ENCODE measurements at places on chromosomes 5 and 9.

DNA sequence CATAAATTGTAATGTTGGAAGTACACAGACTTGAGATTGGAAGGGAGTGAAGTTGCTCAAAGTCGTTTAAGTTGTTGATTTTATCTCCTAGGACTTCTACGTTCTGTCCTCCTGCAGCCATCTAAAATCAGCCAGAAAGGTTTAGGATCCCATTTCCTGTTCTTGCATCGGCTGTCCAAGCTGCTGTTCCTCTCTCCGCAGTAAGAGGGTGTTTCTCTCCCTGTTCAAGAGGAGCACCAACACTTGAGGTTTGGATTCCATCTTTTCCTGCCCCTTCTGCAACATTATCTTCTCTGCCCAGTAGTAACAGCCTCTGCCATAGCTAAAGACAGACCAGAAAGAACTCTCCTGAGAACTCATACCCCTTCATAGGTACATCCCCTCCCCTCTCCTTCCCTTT lies 373.4 kb downstream of the GADD45G start:
- DNase-seq: no peak

DNA sequence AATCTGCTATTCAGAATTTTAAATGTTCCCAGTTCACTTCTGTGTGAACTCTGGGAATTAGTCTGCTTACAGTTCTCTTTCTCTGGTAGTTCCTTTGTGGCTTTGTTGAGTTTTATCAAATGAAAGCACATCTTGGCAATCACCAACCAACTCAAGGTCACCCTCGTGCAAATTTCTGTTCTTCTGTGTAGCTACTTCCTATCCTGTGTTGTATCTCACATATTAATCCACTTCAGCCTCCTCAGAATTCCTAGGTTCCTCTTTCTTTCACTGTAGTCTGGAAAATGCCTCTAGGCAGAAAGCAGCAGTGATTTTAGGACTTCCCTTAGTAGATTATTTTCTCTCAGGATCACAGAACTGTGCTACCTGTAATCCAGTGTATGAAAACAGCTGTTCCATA lies 100.3 kb downstream of the AUH start:
- no peak for DNase-seq

GRCh38 chr5:105882956-105883481 lies 1787.7 kb downstream of the EFNA5 start:
- no peak for DNase-seq

- DNase-seq: no peak
These were observed 32.8 kb upstream of the PITX1 start for GRCh38 chr5:135066781-135067180.

DNA sequence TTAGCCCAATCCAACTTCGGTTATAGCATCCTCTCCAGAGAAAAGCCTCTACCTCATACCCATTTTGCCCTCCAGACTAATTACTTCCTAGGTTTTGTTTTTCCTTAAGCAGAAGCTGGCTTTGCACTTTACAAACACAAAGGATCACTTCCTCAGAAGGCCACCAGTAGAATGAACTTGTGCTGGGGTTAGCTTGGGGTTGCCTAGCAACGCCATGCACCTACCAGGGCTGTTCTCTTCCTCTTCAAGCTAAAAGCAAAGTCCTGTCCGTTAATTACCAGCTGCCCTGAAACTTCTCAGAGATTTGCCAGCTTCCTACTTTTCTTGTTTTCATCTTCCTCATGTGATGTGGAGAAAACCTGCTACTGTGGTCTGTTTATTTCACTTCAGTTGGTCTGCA lies 132.0 kb upstream of the WWC1 start:
- no peak for DNase-seq

DNA sequence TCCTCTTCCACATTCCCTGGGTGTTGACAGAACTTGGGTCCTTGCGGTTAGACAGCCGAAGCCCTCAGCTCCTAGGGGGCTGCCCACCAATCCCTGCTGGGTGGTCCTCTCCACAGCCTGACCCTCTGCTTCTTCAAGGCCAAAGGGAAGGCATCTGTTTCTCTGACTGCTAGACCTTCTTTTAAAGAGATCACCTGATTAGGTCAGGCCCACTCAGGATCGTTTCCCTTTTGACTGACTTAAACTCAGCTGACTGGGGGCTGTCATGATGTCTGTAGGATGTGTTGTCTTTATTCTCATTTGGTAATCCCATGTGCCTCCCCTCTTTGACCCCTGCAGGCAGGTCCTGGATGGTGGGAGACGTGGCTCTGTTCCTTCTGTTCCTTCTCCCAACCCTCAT lies 207.5 kb downstream of the PAX5 start:
- no peak for DNase-seq

GRCh38 chr5:149794487-149794971 lies 64.4 kb downstream of the PPARGC1B start:
- DNase-seq: no peak

DNA sequence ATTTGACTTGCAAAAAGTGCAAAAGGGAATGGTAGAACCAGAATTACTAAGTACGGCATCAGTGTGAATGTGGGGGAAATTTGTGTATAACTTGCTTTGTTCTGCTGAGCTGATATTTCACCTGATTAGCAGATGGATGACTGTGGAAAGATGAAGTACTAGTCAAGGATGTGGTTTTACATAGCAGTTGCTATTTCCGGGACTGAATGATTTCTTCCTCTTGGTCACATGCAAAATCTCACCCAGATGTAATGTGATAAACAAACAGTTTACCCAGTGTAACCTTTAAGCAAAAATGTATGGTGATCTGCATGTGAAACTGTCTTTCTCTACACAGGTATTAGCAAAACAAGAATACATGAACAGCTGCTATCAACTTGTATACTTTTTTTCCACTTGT lies 46.1 kb downstream of the DCP2 start:
- DNase-seq: no peak

GRCh38 chr9:33082128-33082527 lies 5.7 kb upstream of the SMU1 start:
- no peak for DNase-seq

- DNase-seq: no peak
These were observed 128.8 kb downstream of the ATPSCKMT start for GRCh38 chr5:10120934-10121333.

GRCh38 chr5:67206461-67206860 lies 9.9 kb upstream of the CD180 start:
- DNase-seq: no peak

DNA sequence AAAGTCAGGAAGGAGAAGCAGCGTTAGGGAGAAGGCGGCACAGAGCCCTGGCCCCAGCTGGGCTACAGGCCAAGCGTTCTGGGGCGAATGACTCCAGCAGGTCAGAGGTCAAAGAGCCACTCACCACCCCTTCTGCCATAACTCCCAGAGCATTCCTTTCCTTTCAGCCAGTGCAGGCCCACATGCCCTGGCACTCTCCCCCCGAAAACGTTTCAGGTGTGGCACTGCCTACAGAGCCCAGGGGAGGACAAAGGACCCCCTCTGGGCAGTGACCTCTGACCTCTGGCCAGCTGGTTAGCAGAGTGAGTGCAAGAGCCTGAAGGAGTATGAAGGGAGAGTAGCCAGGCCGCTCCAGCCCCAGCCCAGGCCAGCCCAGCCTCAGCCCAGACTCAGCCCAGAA lies 4.9 kb downstream of the ABCA2 start:
- no peak for DNase-seq

All from mesothelial cell of epicardium (in vitro differentiated cells).